Glutamatergic neuron (in vitro differentiated cells): ENCODE measurements at places on chromosomes 1 and 21.

GRCh38 chr1:231364192-231364591, 26.1 kb downstream of the SPRTN start:
- DNase-seq = no peak

GRCh38 chr1:115251340-115251748, 86.7 kb downstream of the NGF start:
- no peak for DNase-seq

DNA sequence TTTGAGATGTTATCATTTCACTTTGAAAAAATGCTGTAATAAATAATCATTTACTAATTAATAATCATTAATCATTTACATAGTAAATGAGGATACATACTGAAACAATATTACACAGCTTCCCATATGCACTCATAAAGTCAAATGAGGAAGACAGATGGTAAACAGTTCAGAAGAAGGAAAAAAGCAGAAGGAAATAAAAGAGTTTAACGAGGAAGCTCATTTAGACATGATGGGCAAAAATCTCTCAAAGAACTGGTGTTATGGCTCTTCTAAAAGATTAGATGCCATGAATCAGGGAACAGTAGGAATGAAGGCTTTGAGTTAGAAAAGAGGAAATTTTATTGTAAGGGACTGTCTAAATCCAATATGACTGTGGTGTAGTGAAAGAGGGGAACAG, 347.6 kb downstream of the PTPRC start:
- DNase-seq = no peak

DNA sequence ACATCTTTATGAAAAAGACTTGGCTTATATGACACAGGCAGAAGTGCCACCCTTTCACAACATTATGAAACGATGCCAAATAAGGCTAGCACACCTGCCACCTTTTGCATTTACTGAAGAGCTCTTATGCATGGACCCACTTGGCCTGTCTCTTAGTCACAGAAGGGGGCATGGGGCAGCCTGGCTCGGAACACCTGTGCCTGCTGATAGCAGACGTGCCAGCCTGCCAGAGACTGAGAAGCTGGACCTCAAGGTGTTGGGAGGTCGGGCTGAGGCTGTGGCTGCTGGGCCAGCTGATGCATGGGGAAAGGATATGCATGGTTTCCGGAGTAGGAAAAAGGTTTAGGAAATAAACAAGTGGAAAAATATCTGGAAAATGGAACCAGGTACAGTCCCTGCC, 21.5 kb downstream of the RCAN1 start:
- no peak for DNase-seq

DNA sequence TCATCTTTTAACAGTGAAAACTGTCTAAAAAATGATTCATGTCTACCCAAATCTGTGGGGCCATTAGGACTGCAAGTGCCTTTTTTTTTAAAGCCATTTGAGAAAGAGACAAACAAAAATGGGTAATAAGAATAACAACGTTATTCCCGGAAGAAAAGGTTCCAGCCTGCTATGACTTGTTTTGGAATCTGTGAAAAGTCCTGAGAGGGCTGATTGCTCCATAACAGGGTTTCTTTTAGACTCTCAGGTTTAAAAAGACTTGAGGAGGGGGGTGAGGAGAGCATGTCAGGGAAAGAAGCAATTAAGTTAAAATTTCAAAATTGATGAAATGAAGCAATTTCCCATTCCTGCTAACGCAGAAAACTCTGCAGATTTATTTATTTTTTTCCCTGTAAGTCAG, 56.4 kb downstream of the CACHD1 start:
- DNase-seq = no peak

- no peak for DNase-seq
Observed at GRCh38 chr1:216140730-216141524, 282.3 kb downstream of the USH2A start.

GRCh38 chr1:113978863-113979702, at the start of gene OLFML3:
TSS of gene OLFML3 (plus strand) at chr1:113979474. CDS start at chr1:113979517, 43 bp downstream.
- peak; percentile 82 for DNase-seq

DNA sequence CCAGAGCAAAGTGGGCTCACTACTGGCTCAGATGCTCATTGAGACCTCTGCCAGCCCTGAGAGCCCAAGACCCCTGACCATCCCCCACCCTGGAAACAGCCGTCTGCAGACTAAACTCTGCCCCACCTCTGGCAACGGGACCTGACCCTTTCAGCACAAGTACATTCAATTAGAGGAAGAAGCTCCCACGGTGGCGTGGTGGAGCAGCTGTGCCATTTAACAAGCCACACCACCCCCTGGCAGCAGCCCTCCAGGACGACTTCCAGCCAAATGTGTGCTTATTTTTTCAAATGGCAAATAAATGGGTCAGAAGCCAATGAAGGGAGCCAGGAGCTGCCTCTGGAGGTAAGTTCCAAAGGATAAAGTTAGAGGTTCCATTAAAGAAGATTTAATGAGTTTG, 226.7 kb downstream of the NPHP4 start:
- no peak for DNase-seq

GRCh38 chr21:38042246-38042645, 126.0 kb upstream of the KCNJ6 start:
- DNase-seq = no peak

- no peak for DNase-seq
Observed at GRCh38 chr1:186295980-186296379, 79.1 kb downstream of the TPR start.

DNA sequence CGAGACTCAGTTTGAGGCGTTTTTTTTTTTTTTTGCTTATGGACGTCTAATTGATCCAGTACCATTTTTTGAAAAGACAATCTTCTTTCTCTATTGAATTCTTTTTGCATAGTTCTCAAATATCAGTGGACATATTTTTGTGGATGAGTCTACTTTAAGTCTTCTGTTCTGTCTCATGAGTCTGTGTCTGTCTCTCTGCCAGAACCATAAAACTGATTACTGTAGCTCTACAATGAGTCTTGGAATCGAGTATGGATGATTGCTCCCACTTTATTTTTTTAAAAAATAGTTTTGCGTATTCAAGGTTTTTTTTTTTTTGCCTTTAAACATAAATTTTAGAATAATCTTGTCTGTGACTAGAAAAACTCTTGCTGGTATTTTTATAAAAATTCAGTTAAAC, 323.5 kb downstream of the ZNF326 start:
- DNase-seq = no peak

DNA sequence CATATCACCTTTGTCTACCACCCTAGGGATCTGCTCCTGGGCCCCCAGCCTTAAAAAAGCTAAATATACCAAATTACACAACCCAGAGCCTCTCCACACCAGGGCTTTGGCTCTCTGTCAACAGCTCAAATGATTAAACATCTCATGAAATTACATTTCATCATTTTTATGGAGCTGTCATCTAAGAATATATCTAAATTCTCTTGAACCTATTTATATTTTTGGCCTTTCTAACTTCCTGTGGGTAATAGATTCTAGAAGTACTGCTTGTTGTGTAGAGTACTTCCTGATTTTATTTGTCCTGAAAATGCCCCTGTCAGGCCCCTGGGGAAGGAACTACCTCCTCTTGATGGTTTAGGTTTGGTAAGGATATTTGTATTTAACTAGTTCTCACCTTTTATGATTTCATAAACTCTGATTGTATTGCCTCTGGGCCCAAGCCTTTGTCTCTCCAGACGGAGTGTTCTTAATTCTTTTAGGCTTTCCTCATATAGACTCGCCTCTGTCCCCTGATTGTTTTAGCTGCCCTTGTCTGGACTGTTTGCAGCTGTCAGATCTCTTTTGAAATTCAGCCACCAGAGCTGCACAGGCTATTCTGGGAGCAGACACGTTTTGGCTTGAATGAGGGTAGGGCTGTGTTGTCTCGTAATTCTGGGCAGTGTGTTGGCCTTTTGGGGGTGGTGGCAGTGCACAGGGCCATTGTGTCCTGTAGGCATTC, 16.6 kb downstream of the MYOG start:
- DNase-seq = no peak
